ENCODE measurements at places on chromosomes 3 and 15.

- DNase-seq, result no peak
Measured at GRCh38 chr3:123385001-123385401, 63.9 kb downstream of the ADCY5 start.

DNA sequence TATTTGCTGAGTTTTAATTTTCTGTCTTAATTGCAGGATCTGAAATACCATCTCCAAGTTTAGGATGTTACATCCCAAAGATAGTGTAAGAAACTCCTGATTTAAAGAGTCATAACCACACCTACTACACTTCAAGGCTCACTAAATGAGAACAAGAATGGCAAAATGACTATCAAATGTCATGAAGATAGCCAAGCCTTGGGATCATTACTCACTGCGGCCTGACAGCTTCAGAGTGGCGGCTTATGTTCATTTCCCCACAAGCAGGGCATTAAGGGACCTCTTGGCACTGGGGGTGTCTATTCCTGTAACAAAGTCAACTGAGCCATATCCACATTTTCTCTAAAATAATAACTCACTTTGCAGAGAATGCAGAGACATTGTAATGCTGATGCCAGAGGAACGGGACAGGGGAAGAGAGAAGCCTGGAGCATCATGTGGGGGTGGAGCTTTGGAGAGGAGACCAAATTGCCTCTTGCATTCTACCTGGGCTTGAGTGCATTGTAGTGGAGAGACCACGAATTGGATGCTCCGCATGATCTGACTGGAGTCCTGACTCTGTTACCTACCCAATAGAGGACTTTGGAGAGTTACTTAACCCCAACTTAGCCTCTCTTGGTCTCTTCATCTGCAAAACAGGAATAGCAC is 219.2 kb downstream of the OPA1 start:
- DNase-seq, result no peak

DNA sequence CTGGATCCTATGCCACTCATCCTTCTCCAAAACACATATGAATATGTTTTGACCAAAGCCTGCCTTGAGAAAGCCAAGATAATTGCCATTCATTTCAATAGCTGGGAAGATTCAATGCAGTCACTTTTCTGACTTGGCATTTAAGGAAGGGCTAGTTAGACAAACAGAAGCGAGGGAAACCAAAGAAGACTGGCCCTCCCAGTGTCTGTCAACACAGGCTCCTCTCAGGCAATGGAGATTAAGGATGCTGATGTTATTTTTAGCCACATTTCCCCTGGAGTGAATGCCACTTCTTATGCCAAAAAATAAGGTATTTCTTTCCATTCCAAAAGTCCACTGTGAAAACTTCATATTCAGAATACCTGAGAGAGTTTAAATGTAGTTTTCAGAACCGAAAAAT is 101.7 kb downstream of the P3H2 start:
- no peak for DNase-seq

GRCh38 chr3:13335059-13335458 is 85.1 kb downstream of the NUP210 start:
- no peak for DNase-seq

DNA sequence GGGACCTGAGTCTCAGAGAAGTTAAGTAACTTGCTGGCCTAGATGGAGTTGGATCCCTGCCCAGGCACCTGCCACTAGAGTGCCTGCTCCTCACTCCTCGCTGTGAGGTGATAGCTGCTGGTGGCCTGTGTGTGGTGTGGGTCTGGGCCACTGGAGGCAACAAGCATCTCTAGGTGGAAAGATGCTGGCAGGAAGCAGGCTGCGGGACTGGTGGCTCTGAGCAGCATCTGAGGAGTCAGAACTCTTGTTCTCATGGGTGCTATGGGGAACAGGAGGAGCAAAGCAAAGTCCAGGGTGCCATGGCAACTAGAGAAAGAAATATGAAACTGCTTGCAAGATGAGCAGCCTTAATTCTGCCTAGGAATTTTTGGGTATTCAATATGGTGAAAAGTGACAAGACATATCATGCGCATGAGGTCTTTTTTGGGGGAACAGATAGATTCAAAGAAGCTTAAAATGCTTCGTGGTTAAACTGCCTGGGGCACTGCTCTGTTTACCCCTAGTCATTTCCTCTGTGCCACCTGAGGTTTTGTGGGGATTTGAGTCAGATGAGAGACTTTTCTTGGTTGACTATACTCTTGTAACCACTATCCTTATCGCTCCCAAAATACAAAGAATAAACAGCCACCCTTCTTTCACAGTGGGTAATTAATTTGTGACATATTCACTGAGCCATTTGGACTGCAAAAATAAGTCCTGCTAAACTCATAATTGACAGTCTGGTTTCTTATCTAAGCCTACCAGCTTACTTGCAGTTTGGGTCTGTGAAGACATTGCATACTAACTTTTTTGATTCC is 50.3 kb downstream of the MED12L start:
- no peak for DNase-seq

GRCh38 chr3:122986693-122987179 is 40.8 kb downstream of the SEMA5B start:
- no peak for DNase-seq

DNA sequence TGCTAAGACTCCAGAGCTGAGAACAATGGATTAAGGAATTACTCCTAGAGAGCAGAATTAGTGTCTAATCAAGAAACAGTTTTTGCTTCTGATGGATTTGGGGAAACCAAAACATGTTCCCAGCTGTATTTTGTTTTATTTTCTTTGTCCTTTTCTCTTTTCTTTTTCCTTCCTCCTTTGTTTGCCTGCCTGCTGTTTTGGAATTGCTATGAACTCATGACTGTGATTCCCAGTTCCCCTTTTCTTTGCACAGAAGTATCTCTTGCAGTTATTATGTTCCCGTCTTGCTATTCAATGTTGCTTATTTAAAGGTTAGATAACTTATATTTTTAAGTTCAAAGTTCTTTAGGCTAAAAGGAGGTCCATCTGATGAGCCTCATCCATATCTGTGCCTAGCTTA is 77.0 kb upstream of the GBE1 start:
- no peak for DNase-seq

GRCh38 chr3:181851063-181851462 is 139.3 kb downstream of the SOX2 start:
- no peak for DNase-seq

Data from stimulated activated CD8-positive, alpha-beta memory T cell treated with anti-CD3 and anti-CD28 coated beads, Interleukin-7, amount 100 ng/mL, for 24 hours (primary cell).